Fibroblast of skin of left biceps (primary cell): ENCODE measurements at places on chromosomes 4 and X.

DNA sequence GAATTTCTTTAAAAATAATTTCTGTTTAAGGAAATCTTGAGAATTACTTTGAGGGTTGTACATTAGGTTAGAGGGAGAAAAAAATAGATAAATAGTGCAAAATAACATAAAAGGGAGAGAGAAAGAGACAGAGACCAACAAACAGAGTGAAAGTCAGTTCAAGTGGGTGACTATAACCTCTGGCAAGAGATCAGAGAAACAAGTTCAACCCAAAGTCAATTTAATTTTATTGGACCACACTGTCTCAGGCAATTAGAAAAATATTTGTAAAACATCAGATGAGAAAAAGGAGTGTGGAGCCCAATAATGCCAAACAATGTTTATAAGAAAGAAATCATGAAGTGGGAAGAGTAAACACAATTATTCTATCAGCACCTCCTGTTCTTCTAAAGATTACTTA is 143.5 kb upstream of the GYPA start:
- DNase-seq, result no peak

DNA sequence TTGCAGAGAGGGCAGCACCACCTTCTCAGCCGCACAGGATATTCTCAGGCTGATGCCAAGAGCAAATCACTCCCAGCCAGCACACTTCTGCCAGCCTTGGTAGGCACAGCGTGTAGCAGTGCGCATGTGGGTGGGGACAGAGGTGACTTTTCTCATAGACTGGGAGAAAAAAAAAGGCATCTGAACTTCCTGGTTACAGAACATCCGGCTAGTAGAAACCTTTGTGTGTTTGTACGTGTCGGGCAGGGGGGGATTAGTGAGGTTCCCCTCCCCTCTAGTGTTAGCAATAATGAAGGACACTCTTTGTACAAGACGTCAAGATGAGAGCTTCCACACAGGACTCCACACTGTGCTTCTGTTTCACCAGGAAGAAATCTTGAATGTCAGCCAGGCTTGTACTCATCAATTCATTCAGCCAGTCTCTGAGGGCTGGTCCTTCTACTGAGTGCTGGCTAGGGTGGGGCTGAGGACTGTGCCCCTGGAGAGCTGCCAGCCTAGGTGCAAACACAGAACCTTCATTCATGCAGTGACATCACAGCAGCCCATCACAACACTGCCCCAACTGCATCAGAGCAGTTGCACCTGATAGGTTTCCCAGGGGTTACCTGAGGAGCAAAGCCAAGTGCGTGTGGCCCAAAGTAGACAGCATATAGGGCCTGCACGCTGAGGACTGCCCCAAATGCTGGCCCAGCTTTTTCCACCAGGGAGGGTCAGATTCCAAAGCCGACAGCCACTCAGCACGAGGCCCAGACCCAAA is 34.7 kb downstream of the SLC25A5 start:
- no peak for DNase-seq

- no peak for DNase-seq
Measured at GRCh38 chr4:15294202-15294601, 133.6 kb upstream of the C1QTNF7 start.

GRCh38 chr4:66906314-66906713 is 639.0 kb downstream of the CENPC start:
- DNase-seq, result no peak

DNA sequence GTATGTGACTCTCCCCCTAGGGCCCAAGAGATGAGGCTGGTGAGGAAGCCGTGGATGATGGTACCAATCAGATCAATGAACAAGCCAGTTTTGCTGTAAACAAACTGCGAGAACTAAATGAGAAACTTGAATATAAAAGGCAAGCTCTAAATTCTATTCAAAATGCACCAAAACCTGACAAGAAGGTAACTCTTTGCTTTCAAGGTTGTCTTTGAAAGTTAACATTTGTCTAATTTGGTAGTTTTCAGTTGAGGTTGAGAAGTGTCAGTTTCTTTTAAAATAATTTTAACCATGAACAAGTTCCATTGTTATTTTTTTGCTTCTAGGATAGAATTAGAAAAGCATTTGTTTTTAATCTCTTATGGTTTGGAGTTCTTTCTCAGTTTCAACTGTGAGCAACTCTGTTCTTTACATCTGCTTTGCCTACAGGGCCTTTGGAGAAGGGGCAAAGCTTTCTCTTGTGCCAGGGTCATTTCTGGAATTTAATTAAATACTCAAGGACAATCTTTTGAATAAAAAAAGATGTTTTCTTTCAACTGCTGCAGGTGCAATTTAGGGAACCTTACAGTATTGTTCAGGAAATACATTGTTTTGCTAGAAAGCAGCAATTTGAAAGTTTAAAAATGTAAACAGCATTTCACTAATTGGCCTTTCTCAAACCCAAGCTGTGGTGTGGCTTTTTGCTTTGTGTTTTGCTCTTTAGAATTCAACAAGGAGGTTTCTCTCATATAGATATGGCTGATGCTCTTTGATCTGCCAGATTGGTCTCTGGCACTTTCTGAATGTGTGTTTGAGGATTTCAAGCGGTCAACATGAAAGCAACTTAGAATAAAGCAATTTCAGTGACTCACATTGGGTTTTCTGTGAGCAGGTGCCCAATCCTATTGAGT is 62.9 kb downstream of the LRP2BP start:
- no peak for DNase-seq

- DNase-seq, result no peak
Measured at GRCh38 chrX:22481436-22481835, 208.7 kb downstream of the CBLL2 start.

DNA sequence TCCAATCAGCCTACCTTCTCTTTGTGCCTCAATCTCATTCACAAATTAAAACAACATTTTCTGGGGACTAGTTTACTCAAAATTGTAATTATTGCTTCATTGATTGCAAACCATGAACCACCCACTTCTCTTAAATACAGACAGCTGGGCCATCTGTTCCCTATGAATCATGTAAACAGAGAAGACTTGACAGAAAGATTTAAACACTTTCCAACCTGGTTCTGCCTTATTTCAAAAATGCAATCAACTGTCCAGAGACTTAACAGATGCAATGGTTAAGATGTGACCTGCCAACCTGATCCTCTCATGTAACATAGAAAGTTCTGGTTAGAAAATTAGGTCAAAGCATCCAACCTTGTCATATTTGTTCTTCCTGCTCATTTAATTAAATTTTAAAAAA is 20.8 kb upstream of the SERTM2 start:
- DNase-seq, result no peak

DNA sequence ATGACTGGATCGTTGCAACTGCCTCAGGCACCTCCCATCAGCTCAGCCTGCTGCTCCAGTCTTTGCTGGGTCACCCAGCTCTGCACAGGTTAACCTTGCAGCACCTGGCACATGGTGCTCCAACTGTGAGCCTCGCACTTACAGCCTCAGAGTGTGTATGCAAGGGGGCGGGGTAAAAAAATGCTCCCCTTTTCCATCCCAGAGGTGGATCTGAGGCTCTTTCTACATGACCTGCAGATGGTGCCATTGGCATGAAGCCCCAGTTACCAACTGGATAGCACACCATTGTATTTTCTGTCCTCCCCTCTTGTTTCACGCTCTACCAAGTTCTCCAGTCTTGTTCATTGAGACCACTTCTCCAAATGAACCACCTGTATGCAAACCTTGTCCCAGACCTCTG is 46.2 kb upstream of the TRPC3 start:
- DNase-seq, result no peak

DNA sequence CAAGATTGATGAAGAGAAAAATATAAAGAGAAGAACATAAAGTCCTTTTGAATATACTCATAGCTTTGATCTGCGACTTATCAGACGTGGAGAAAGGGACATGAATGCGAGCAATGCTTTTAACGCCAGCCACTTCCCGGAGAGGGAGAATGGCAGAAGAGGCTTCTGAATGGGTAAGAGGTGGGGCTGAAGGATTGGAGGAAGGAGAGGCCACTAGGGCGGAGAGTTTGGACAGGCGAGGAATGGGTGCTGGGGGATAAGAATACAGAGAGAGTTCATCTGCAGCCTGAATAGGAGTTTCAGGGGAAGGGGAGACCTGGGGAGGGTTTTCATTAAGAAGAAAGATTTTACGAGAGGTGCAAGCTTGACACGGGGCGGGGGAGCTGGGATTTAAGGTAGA is 2534.9 kb downstream of the PCDH7 start:
- no peak for DNase-seq

GRCh38 chr4:2457481-2458295 is 11.2 kb upstream of the RNF4 start:
- no peak for DNase-seq
